ENCODE measurements at places on chromosomes 5 and 9. TPM values are rescaled to one million over a fixed set of nuclear protein-coding genes. Genes with fewer than 3 reads are reported as not detected.

DNA sequence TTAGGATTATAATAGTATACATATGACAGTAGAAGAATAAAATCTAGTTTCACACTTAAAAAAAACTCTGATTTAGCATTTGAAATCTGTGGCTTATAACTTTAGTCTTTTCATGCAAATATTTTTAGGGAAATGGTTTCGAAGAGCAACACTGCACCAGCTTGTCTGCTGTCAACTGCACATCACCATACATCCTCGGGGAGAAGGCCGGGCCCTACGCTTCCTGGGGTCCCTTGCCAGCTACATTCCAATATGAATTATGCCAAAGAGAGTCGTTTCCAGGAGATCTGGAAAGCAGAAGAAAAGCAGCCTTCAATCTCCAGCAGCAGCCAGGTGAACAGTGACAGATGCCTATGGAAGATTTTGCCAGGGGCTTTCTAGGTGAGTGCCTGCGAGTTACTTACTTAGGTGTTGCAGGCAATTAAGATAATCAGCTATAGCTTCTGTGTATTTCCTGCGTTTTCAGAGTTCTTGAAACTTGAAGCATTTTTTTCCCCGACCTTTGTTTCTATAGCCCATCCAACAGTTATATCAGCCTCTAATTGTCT, 166.8 kb downstream of the TRPM3 start:
- no peaks in the 10 kb centered on the region for H3K27me3 ChIP-seq
- H3K27ac ChIP-seq, result no peak overlapping the region
- H3K4me1 ChIP-seq, result no peaks in the 10 kb centered on the region

The MYO10 gene
- 57.9 TPM for total RNA-seq

GRCh38 chr5:77430726-77431125, 61.4 kb downstream of the WDR41 start:
- H3K4me3 ChIP-seq, result no peak overlapping the region
- no peak for DNase-seq
- H3K4me1 ChIP-seq, result no peaks in the 10 kb centered on the region
- peaks cover 4% of the 10 kb centered on the region for H3K36me3 ChIP-seq
- H3K27ac ChIP-seq, result no peak overlapping the region
- no peaks in the 10 kb centered on the region for H3K27me3 ChIP-seq

- DNase-seq, result no peak
- no peaks in the 10 kb centered on the region for H3K4me1 ChIP-seq
- H3K36me3 ChIP-seq, result no peaks in the 10 kb centered on the region
- no peak overlapping the region for H3K27ac ChIP-seq
- no peaks in the 10 kb centered on the region for H3K27me3 ChIP-seq
- no peak overlapping the region for H3K4me3 ChIP-seq
Measured at GRCh38 chr9:124820698-124821623, 32.3 kb upstream of the WDR38 start.

GRCh38 chr5:443239-444151, 519 bp downstream of the EXOC3 start:
- peak overlapping the region; percentile 74 for H3K27ac ChIP-seq
- H3K27me3 ChIP-seq, result no peaks in the 10 kb centered on the region
- H3K4me3 ChIP-seq, result peak overlapping the region; percentile 93
- peaks cover 12% of the 10 kb centered on the region for H3K36me3 ChIP-seq
- DNase-seq, result peak; percentile 34

- DNase-seq, result no peak
- H3K36me3 ChIP-seq, result no peaks in the 10 kb centered on the region
- H3K4me1 ChIP-seq, result no peaks in the 10 kb centered on the region
Measured at GRCh38 chr5:176188085-176188484, 50.1 kb upstream of the SIMC1 start.

DNA sequence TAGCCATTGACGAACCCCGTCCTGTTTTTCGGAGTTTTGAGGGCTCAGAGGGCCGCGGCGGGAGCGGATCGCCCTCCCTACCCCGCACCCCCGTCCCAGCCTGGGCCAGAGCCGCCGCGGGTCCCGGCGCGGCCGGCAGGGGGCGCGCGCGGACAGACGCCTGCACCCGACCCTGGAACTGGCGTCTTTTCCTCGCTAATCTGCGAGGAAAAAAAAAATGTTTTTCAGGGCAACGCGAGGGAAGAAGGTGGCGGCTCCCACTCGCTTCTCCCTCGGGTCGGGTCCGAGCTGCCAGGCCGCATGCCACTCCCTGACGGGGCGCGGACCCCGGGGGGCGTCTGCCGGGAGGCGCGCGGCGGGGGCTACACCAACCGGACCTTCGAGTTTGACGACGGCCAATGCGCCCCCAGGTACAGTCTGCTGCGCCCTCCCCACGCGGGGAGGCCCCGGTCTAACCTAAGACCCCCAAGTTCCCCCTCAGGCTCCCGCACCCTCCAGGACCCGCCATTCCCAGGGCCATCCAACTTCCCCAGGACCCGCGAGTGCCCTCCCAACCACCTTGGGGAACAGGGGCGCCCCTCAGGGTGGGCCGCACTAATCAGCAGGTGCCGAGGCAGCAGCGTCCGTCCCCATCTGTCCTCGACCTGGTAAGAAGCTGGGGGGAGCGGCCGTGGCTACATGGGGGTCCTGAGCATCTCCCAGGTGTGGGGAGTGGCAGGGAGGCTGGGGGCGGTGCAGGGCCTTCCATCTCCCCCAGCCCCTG, at the start of gene KCNT1:
TSS of gene KCNT1 (plus strand) at position 227 of the 763 bp plus-strand sequence. CDS start at position 301, 74 bp downstream.
- peaks cover 14% of the 10 kb centered on the region for H3K27me3 ChIP-seq
- no peaks in the 10 kb centered on the region for H3K36me3 ChIP-seq
- H3K4me3 ChIP-seq, result no peak within 1 kb of the TSS
- H3K27ac ChIP-seq, result no peak within 1 kb of the TSS

The EPB41L4B gene
- 87.3 TPM for total RNA-seq

GRCh38 chr9:20545023-20545622, 77.2 kb downstream of the MLLT3 start:
- no peaks in the 10 kb centered on the region for H3K36me3 ChIP-seq
- H3K27me3 ChIP-seq, result no peaks in the 10 kb centered on the region
- DNase-seq, result no peak
- H3K27ac ChIP-seq, result no peak overlapping the region

DNA sequence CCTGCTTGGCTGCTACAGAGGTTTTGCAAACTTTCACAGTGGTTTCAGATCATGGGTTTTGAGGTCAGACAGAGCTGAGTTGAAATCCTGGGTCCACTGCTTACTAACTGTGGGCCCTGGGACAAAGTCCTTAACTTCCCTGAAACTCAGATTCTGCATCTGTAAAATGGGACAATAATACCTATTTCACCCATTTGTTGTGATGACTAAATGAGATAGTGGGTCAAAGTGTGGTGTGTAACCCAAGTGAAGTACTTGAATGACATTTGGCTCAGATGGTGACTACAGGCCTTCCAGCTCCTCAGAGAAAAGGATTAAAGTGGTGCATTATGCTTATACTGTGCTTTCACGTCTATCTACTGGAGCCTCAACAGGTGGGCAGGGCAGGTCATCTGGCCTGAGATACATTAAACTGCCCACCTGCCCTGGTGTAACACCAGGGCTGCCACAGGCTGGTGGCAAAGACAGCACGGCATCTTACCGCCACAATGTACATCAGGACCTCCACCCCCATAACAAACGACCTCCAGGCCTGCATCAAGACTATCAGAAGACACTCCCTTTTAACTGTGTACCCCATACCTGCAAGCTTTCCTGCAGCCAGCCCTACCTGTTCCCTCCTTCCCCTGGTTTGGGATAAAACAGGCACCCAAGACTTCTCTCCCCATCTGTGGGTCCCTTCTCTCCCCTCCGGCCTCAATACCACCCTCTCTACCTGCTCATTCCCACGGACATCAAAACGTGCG, 846 bp upstream of the TRAF1 start:
- no peaks in the 10 kb centered on the region for H3K36me3 ChIP-seq
- H3K27me3 ChIP-seq, result no peaks in the 10 kb centered on the region
- no peak for DNase-seq

DNA sequence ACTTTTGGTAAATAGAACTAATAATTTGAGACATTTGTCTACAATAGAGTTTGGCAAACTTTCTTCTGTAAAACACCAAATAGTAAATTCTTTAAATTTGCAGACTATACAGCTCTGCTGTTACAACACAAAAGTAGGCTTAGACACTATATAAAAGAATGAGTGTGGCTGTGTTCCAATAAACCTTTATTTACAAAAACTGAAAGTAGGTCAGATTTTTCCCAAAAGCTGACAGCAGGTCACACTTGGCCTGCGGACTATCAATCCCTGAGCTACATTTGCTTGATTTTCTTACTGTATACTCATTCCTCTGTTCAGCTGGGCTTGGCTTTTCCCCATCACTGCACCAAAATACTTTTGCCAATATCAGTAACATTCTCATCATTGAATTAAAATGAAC, 189.4 kb downstream of the COMMD10 start:
- H3K27me3 ChIP-seq, result no peaks in the 10 kb centered on the region
- DNase-seq, result no peak
- no peaks in the 10 kb centered on the region for H3K4me1 ChIP-seq
- H3K36me3 ChIP-seq, result no peaks in the 10 kb centered on the region
- H3K27ac ChIP-seq, result no peak overlapping the region
- no peak overlapping the region for H3K4me3 ChIP-seq

- H3K27ac ChIP-seq, result peak overlapping the region; percentile 95
- peak; percentile 59 for DNase-seq
- no peaks in the 10 kb centered on the region for H3K27me3 ChIP-seq
- peak overlapping the region; percentile 71 for H3K4me3 ChIP-seq
- H3K36me3 ChIP-seq, result no peaks in the 10 kb centered on the region
- H3K4me1 ChIP-seq, result peaks cover 6% of the 10 kb centered on the region
Measured at GRCh38 chr5:52799358-52799982, 11.8 kb downstream of the ITGA1 start.

DNA sequence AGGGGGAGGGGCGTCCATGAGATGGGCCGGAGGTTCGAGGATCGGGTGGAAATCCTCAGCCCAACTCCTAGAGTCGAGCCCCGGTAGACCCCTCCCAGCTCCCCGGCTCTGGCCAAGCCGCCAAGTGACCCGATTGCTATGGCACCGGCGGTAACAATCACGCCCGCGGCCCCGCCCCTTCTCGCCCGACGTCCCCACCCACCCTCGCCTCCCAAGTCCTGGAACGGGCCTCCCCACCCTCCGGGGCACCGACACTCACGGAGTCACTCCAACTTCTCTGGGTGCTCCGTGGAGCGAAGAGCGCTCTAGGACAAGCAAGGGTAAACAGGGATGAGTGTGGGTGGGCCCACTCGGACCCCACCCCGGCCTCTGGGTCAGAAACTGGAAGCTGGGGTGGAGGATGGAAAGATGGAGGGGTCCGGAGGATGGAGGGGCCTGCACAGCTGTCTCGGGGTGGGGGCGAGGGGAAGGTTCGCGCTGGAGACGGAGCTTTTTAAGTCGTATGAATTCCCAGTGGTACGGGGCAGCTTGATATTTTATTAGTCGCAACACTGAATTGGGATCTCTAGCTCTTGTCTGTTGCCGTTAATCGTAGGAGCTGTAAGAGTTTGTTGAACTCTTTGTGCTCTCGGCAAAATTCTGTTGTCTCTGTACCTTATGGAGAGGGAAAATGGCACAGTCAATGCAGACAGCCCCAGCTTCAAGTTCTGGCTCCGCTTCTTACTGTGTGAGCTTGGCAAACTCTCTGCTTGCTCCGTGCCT, at the start of gene SPACA9:
TSS of gene SPACA9 (plus strand) at position 204 of the 762 bp plus-strand sequence. CDS start 5,050 bp downstream, outside the sequence.
- H3K36me3 ChIP-seq, result no peaks in the 10 kb centered on the region
- no peaks in the 10 kb centered on the region for H3K4me1 ChIP-seq
- H3K27ac ChIP-seq, result no peak within 1 kb of the TSS

The PRR16 gene
- total RNA-seq, result 1.4 TPM

- H3K4me3 ChIP-seq, result no peak overlapping the region
- no peak for DNase-seq
- no peaks in the 10 kb centered on the region for H3K36me3 ChIP-seq
- H3K4me1 ChIP-seq, result no peaks in the 10 kb centered on the region
- H3K27me3 ChIP-seq, result no peaks in the 10 kb centered on the region
- no peak overlapping the region for H3K27ac ChIP-seq
Measured at GRCh38 chr5:5155617-5156016, 15.5 kb downstream of the ADAMTS16 start.

DNA sequence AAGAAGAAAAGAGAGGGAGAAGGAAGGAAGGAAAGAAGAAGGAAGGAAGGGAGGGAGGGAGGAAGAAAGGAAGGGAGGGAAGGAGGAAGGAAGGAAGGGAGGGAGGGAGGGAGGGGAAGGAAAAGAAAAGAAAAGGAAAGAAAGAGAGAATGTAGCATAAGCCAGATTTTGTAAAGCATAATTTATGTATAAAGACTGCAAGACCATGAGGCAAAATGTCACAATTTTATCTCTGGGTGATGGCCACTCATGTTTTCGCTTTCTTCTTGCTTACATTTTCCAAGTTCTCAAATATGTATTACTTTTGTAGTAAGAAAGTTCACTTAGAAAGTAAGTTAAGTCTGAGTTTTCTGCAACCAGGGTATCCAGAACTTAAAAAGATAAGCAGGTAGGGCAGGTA, 3.4 kb upstream of the RNF183 start:
- H3K4me3 ChIP-seq, result no peak overlapping the region
- no peak for DNase-seq
- H3K27ac ChIP-seq, result no peak overlapping the region
- H3K4me1 ChIP-seq, result no peaks in the 10 kb centered on the region
- no peaks in the 10 kb centered on the region for H3K27me3 ChIP-seq

GRCh38 chr5:30994176-30994575, 199.3 kb upstream of the CDH6 start:
- no peak for DNase-seq
- H3K36me3 ChIP-seq, result no peaks in the 10 kb centered on the region
- no peak overlapping the region for H3K4me3 ChIP-seq
- H3K27me3 ChIP-seq, result no peaks in the 10 kb centered on the region

GRCh38 chr9:93127395-93127911, 6.6 kb downstream of the NINJ1 start:
- DNase-seq, result no peak
- no peaks in the 10 kb centered on the region for H3K27me3 ChIP-seq
- H3K4me1 ChIP-seq, result peaks cover 10% of the 10 kb centered on the region
- no peaks in the 10 kb centered on the region for H3K36me3 ChIP-seq
- H3K27ac ChIP-seq, result peak overlapping the region; percentile 44

DNA sequence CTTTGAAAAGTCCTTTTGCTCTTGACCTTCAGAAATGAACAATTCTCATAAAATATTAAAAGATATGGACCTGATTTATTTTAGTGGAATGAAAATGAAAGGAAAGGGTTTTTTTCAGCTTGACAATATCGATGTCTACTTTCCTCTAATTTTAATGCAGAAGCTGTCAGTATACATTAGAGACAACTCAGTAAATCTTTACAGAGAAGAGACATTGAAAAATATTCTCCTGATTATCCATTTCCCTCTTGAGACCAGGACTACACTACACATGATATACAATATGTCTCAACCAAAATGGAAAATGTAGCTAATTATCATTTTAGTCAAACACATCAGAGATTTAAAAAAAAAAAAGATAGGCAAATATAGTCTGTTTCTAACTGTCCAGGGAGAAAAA, 288.5 kb upstream of the NUDT12 start:
- DNase-seq, result no peak
- H3K27me3 ChIP-seq, result no peaks in the 10 kb centered on the region
- no peak overlapping the region for H3K27ac ChIP-seq
- no peaks in the 10 kb centered on the region for H3K36me3 ChIP-seq
- H3K4me3 ChIP-seq, result no peak overlapping the region
- no peaks in the 10 kb centered on the region for H3K4me1 ChIP-seq

- no peak for DNase-seq
- H3K4me3 ChIP-seq, result no peak overlapping the region
- H3K36me3 ChIP-seq, result no peaks in the 10 kb centered on the region
- no peaks in the 10 kb centered on the region for H3K4me1 ChIP-seq
- no peak overlapping the region for H3K27ac ChIP-seq
- no peaks in the 10 kb centered on the region for H3K27me3 ChIP-seq
Measured at GRCh38 chr5:19975795-19976194, 12.2 kb downstream of the CDH18 start.

- H3K4me3 ChIP-seq, result no peak overlapping the region
- H3K27me3 ChIP-seq, result no peaks in the 10 kb centered on the region
- no peaks in the 10 kb centered on the region for H3K4me1 ChIP-seq
- no peak for DNase-seq
- H3K27ac ChIP-seq, result no peak overlapping the region
Measured at GRCh38 chr9:27125936-27126335, 16.9 kb downstream of the TEK start.

The TRPM6 gene
- 15.1 TPM for total RNA-seq

The EDIL3 gene
- 27.5 TPM for total RNA-seq

Measured in colonic mucosa (tissue), 4 donors.